Stimulated activated CD4-positive, alpha-beta T cell treated with anti-CD3 and anti-CD28 coated beads, Interleukin-15, amount 100 ng/mL, for 48 hours (primary cell): ENCODE measurements at places on chromosomes 2 and 18.
A peak's percentile ranks its signal among the peaks of the same experiment; 100 is the strongest.

GRCh38 chr2:120768112-120769048 lies 32.7 kb downstream of the GLI2 start:
- DNase-seq = no peak

GRCh38 chr2:134527381-134527780 lies 191.4 kb downstream of the TMEM163 start:
- no peak for DNase-seq

- DNase-seq = no peak
These were observed 23.0 kb downstream of the CDC42EP3 start for GRCh38 chr2:37648331-37649011.

DNA sequence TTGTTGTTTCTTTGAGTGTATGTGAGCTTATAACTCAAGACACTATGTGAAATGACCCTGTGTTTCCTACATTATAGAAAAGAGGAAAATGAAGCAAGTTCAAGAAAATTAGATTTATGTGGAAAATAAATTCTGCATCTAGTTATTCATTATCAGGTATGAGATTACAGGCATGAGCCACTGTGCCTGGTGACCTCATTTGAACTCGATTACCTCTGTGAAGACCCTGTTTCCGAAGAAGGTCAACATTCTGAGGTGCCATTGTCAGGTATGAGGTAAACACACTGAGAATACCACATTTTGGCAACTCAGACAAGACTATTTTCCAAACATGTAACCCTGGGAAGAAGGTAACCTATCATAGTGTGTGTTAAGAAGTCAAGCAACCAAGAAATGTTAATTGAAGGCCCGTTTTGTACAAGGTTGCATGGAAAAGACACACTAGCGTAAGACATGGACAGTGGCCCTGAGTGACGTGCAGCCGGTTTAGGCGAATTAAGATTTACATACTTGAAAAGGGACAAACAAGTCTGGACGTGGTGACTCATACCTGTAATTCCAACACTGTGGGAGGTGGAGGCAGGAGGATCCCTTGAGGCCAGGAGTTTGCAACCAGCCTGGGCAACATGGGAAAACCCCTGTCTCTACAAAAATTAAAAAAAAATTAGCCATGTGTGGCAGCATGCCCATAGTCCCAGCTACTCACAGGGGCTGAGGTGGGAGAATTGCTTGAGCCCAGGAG lies 186.6 kb downstream of the NEDD4L start:
- DNase-seq = no peak

DNA sequence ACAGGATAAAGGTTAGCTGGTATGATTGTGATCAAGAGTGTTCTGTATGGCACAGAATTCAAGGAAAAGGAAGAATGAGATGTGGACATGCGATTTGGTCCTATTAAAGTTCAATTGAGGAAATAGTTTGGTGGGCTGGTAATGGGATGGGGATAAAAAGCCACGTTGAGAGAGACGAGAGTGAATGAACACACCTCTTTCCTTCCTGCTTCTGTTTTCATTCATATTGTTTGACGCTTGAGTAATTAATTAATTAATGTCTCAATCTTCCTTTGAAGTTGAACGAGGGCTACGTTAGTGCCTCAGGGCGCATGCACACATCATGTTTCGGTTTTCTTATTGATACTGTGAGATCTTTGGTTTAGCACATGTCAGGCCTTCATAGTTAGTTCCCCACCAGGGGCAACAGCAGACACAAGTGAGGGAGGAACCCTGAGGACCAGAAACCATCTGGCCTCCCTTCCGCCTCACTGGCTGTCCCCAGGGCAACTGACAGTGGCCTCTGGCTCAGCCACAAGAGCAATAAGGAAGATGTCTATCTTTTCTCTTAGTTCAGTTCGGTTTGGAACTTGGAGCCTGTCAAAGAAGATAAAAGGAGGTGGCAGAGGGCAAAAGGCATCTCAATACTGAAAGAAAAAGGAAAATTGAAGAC lies 116.0 kb downstream of the LIPG start:
- DNase-seq = no peak

- no peak for DNase-seq
These were observed 6.1 kb upstream of the NR4A2 start for GRCh38 chr2:156338578-156338977.

DNA sequence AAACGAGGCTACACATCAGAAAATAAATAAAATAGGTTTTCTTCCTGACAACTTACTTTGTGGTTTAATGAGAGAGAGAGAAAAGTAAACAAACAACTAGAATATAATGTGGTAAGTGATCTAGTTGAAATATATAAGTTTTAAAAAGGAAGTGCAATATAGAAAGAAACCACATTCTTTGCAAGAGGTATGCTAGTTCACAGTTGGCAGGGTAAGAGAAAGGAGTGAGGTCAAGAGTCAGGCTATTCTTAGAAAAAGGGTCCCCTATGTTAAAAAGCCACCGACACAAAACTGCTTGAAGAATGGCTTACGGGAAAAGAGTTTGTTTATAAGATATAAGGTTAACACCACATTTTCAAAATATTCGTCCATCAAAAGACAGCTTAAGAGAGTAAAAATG lies 462.1 kb downstream of the ERBB4 start:
- DNase-seq = no peak

DNA sequence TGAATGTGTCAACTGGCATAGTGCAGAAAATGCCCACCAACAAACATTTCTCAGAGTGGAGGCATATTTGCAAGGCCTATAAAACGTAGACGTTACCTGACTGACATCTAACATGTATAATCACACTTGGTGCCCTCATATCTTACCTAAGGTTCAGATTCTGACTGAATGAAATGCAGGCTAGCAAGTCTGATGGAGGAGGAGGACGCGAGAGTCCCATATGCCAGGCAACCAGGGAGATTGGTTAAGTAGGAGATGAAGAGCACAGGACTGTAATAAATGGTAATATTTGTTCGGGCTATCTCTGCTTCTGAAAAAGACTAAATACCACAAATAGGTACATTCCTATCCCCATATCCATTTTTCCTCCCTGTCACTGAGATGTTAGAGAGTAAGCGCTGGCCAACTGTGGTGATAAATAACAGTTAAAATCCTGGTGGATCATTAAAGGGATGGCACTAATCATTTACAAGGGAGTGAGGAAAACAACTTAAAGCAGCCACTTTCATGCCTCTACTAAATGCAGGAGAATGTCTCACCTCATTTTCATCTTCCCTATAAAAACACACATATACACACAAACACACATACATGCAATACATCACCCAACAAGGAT lies 217.2 kb downstream of the TMEM163 start:
- no peak for DNase-seq

DNA sequence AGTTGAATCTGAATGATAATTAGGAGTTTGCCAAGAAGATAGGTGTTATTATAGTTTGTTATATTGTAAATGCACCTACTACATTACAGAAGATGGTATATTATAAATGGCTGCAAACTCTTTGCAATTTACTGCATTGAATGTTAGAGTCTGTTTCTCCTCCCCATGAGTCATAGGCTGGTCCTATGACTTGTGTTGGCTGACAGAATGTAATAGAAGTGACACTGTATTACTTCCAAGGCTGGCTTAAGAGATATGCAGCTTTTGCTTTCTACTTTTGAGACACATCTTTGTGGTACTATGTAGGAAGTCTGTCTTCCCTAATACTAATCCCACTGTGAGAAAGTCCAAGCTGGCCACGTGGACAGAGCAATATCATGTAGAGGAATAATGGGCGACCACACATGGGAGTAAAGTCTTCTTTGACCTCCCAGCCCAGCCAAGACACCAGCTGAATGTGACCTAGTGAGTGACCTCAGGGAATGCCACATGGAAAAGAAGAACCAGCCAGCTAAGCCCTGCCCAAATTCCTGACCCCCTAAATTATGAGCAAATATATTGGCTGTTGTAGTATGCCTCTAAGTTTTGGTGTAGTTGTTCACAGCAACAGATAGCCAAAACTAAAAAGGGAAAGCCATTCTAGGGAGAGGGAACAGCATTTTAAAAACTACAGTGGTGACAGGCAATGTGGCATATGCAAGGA lies 6.8 kb upstream of the DDX1 start:
- no peak for DNase-seq

GRCh38 chr2:460861-461260 lies 173.0 kb upstream of the ALKAL2 start:
- no peak for DNase-seq

GRCh38 chr2:100632759-100633158 lies 70.0 kb downstream of the PDCL3 start:
- no peak for DNase-seq

DNA sequence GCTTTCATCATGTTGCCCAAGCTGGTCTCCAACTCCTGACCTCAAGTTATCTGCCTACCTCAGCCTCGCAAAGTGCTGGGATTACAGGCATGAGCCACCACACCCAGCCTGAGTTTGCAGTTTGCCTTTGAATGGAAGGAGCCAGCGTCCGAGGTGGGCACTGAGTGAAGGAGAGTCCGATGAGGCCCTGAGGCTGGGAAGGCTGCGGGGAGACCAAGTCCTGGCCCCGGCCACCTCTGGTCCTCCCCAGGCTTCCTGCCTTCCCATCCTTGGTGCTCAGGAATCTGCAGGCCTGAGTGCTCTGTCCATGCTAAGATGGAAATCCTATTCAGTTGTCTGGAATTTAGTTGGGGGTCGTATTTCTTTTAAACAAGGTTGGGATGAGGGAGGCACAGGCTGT lies 82.9 kb downstream of the SMIM21 start:
- no peak for DNase-seq

DNA sequence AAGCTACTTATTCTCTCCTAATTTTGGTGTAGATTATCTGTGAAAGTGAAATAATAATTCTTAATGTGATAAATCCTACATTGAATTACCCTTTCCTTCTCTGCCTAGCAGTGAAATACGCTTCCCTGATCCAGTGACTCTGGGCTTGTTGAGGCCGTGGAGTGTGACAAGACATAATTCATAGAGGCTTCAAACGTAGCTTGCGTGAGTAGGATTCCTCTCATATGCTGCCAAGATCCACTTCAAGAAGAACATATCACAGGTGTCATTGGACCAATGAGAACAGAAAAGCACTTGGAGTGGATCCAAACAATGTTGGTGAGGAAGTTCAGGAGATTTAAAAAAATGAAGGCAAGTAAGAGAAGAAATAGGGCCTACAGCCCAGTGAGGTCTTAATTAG lies 221.3 kb upstream of the TMEFF2 start:
- no peak for DNase-seq

DNA sequence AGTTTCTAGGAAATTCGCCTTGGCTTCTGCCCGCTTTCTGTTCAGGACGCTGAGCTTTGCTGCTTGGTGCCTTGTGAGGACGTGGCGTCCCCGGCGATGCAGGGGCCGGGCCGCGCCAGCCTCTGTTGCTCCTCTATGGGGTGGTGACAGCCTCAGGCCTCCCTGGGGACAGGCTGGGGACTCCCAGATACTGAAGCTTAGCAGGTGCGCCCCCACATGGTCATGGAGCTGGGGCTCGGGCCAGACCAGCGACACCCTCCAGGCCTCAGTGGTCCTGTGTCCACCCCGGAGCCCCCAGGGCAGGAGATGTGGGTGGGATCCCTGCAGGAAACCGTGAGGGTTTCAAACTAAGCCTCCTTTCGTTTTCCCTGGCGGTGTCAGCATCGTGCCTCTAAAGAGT lies 29.2 kb downstream of the KCNG2 start:
- no peak for DNase-seq

- peak; percentile 7 for DNase-seq
These were observed 755 bp upstream of the ATP9B start for GRCh38 chr18:79068341-79068936.

GRCh38 chr2:157327200-157327599 lies 1.6 kb upstream of the ERMN start:
- DNase-seq = no peak

DNA sequence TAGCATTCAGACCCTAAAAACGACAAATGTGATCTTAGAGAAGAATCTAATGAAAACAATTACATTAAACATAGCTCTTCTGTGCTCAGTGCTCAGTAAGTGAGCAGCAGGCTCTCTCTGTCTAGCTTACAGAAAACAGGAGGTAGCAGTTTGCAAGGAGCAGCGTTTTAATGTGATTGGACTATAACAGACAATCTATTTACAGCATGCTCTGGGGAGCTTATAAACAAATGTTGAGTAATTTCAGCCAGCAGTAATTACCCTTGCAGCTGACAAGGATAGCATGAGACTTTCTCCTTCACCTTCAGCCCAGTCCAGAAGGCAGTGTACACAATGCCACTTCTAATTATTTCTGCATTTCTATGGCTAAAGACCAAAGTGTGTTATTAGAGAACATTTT lies 270.4 kb downstream of the FIGN start:
- DNase-seq = no peak

GRCh38 chr2:84817239-84817655 lies 63.6 kb downstream of the TRABD2A start:
- DNase-seq = no peak
